Glomerular endothelial cell (primary cell): ENCODE measurements at places on chromosomes 13 and 19. TPM values are rescaled to one million over a fixed set of nuclear protein-coding genes. Genes with fewer than 3 reads are reported as not detected.

ZNF66 gene
- total RNA-seq: 2.5 and 5.3 TPM in 2 replicates

UBE2M gene
- 34.7 and 60.8 TPM in 2 replicates for total RNA-seq

ZNF559 gene
- 12.5 and 12.9 TPM in 2 replicates for total RNA-seq

CDC16 gene
- total RNA-seq: 46.6 and 66.0 TPM in 2 replicates

ZNF700 gene
- total RNA-seq: 4.6 and 7.9 TPM in 2 replicates

GJB6 gene
- total RNA-seq: not detected in 2 replicates

ZNF415 gene
- total RNA-seq: 1.6 and 5.5 TPM in 2 replicates

ZNF575 gene
- not detected in 2 replicates for total RNA-seq

ZSCAN4 gene
- total RNA-seq: not detected in 2 replicates

ARHGAP33 gene
- total RNA-seq: 0.53 and 5.0 TPM in 2 replicates

KLHL1 gene
- total RNA-seq: 0.34 TPM in 1 of 2 replicates, not detected in the other

WDR87 gene
- not detected in 2 replicates for total RNA-seq

CEACAM21 gene
- total RNA-seq: 8.8 and 9.7 TPM in 2 replicates

ZNF440 gene
- 5.3 and 7.8 TPM in 2 replicates for total RNA-seq

MEDAG gene
- 1.3 and 2.2 TPM in 2 replicates for total RNA-seq

FXYD5 gene
- total RNA-seq: 105 and 166 TPM in 2 replicates

ZNF724 gene
- 2.5 and 4.9 TPM in 2 replicates for total RNA-seq

ZNF20 gene
- total RNA-seq: 2.4 and 2.6 TPM in 2 replicates

KLK3 gene
- not detected in 2 replicates for total RNA-seq

SOX1 gene
- total RNA-seq: not detected in 2 replicates

ZNF708 gene
- 6.2 and 10.6 TPM in 2 replicates for total RNA-seq

ONECUT3 gene
- total RNA-seq: not detected in 2 replicates

GPC5 gene
- total RNA-seq: 1.2 and 4.0 TPM in 2 replicates

BORA gene
- 4.4 and 12.5 TPM in 2 replicates for total RNA-seq

ADGRE1 gene
- not detected in 2 replicates for total RNA-seq

SLC25A41 gene
- total RNA-seq: 0.70 TPM in 1 of 2 replicates, not detected in the other

SEMA6B gene
- 316 and 446 TPM in 2 replicates for total RNA-seq

RNF113B gene
- not detected in 2 replicates for total RNA-seq

RPS16 gene
- total RNA-seq: 802 and 1,288 TPM in 2 replicates

ZNF28 gene
- 14.5 and 14.6 TPM in 2 replicates for total RNA-seq

PCDH20 gene
- total RNA-seq: 0.10 TPM in 1 of 2 replicates, not detected in the other

SIAH3 gene
- 0.10 TPM in 1 of 2 replicates, not detected in the other for total RNA-seq

GJB2 gene
- total RNA-seq: 1.0 TPM in 1 of 2 replicates, not detected in the other

CEACAM19 gene
- total RNA-seq: 4.4 and 9.0 TPM in 2 replicates

CGB1 gene
- total RNA-seq: not detected in 2 replicates

PRX gene
- total RNA-seq: 1.3 and 2.4 TPM in 2 replicates

TEX26 gene
- not detected in 2 replicates for total RNA-seq

ZSCAN18 gene
- 41.4 and 54.5 TPM in 2 replicates for total RNA-seq

MBD3L3 gene
- total RNA-seq: not detected in 2 replicates

LPAR2 gene
- 6.2 and 7.5 TPM in 2 replicates for total RNA-seq

FGF22 gene
- total RNA-seq: 0.35 TPM in 1 of 2 replicates, not detected in the other

FAM124A gene
- 10.1 and 16.7 TPM in 2 replicates for total RNA-seq

LENG9 gene
- total RNA-seq: 3.7 and 4.1 TPM in 2 replicates

SAMD4B gene
- total RNA-seq: 61.2 and 89.1 TPM in 2 replicates

ZNF98 gene
- total RNA-seq: 0.29 TPM in 1 of 2 replicates, not detected in the other

MAST1 gene
- 0.64 and 3.2 TPM in 2 replicates for total RNA-seq

REEP6 gene
- 4.3 and 4.4 TPM in 2 replicates for total RNA-seq

IGFL3 gene
- not detected in 2 replicates for total RNA-seq

ECSIT gene
- total RNA-seq: 24.9 and 25.3 TPM in 2 replicates

DMPK gene
- 23.4 and 40.2 TPM in 2 replicates for total RNA-seq

OPA3 gene
- total RNA-seq: 14.9 and 16.6 TPM in 2 replicates

CLEC11A gene
- total RNA-seq: 14.4 and 16.2 TPM in 2 replicates

ZNF492 gene
- total RNA-seq: 0.19 and 0.64 TPM in 2 replicates

IGSF23 gene
- not detected in 2 replicates for total RNA-seq

LYPD5 gene
- total RNA-seq: 0.93 and 2.7 TPM in 2 replicates
